Jurkat, Clone E6-1 (cell line): ENCODE measurements at places on chromosomes 2 and 18.

GRCh38 chr18:67410075-67411070 is 106.1 kb downstream of the DSEL start:
- DNase-seq = no peak

DNA sequence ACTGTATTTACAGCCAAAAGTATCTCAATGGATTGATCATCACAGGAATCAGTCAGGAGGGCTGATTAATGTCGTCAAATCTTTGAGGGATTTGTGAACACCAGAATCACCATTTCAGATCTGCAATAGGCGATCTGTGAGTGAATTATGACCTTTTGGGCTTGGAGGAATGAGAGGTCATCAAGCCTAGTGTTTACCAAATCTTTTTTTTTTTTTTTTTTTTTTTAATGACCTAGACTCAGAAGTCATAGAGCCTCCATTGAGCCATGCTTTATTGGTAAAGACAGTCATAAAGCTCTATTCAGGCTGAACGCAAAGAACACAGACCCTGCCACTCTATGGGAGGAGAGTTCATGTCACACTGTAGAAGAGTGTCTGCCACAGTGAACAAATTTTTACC is 97.7 kb downstream of the SOCS6 start:
- DNase-seq = no peak

DNA sequence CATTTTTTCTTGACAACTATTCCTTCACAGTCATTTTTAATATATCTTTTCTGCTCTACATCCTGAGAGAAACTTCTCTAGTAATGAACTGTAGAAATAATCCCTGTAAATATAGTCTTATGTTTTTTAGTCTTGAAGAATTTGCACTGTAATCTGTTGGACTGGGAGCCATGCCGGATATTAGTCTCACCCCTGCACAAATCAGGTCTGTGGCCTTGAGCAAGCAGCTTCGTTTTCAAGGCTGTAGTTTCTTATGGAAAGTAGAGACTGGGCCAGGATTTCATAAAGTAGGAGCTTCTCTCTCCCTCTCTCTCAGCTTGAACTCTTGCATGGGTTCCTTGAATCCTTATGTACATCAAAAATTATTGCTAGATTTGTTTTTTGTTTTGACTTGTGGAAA is 8.7 kb downstream of the FARP2 start:
- DNase-seq = no peak

- DNase-seq = no peak
These were observed 290.6 kb downstream of the ZNF521 start for GRCh38 chr18:25061395-25061794.

DNA sequence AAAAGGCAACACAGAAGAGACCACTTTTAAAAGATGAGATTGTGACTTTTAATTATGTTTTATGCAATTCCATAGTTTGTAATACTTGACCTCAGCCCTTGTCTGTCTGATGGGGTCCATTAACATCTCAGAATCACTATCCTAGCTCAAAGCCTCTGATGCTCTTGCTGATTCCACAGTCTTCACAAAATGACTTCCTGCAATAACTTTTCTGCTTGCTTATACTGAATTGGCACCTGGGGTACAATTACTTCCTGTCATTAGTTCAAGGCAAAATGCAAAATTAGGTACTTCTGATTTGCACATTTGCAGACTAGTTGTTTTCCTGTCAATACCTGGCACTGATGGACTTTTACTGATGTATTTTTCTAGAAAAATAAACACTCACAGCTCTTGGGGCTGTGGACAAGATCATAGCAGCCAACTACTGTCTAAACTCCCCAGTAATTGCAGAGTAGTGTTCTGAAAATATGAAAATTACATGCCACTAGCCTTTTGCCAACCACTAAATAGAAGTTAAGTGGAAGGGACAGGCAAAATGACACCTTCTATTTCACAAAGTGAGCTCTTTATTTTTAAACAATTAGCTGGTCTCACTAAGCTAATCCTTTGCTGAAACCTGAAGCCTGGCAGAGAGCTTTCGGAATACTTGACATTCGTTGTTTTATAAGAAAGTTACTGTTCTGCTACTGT is 129.1 kb downstream of the PIEZO2 start:
- DNase-seq = no peak

GRCh38 chr18:56076723-56077122 is 488.7 kb upstream of the TCF4 start:
- no peak for DNase-seq

DNA sequence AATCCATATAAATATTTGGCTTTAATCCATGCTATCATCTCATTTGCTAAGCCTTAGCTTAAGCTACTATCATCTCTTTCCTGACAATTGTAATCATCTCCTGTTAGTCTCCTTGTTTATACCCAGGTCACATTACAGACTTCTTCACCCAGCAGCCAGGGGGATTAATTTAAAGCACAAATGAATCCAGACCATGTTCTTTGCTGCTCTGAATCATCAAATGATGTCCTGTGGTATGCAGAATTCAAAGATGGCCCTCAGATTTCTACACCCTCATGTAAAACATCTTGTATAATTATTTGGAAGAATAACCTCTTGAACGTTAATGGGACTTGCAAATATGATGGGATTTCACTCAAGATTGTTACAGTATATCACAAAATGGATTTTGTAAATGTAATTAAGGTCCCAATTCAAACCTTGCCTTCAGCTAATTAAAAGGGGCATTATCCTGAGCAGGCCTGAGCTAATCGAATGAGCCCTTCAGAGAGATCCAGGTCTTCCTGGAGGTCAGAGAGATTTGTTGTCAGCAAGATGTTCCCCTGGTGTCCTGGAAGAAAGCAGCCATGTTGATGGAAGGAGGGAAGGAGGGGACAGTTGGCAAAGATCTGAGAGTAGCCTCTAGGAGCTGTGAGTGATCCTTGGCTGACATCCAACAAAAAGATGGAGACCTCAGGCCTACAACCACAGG is 241.1 kb upstream of the MMADHC start:
- DNase-seq = no peak

- no peak for DNase-seq
These were observed 1.6 kb upstream of the ERMN start for GRCh38 chr2:157327200-157327599.
